Renal cortical epithelial cell (primary cell): ENCODE measurements at places on chromosomes 13 and 19. TPM values are rescaled to one million over a fixed set of nuclear protein-coding genes. Genes with fewer than 3 reads are reported as not detected.
A peak's percentile ranks its signal among the peaks of the same experiment; 100 is the strongest.

GRCh38 chr13:95298971-95299621, 2.2 kb downstream of the ABCC4 start:
- peak; percentile 87 for DNase-seq

The ARL11 gene
- total RNA-seq: under 0.01 TPM in 1 of 2 replicates, not detected in the other

- DNase-seq: no peak
Observed at GRCh38 chr19:14102102-14102696, 11.6 kb upstream of the SAMD1 start.

DNA sequence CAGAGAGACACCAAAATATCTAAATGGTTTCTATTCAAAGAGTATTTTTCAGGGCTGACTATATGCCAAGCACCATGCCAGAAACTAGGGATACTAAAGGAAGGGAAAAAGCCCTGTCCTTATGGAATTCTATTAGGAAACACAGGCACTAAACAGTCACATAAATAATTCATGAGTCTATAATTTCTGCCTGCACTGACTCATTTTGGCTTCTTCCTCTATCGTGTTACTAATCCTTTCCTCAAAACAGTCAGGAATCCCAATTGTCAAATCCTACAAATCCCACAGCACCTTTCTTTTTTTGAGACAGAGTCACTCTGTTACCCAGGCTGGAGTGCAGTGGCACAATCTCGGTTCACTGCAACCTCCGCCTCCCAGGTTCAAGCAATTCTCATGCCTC, 29.2 kb downstream of the XPO4 start:
- DNase-seq: peak; percentile 74

GRCh38 chr19:4580021-4580901, 20.8 kb upstream of the SEMA6B start:
- DNase-seq: no peak

GRCh38 chr13:99796175-99796819, 175.3 kb downstream of the ZIC5 start:
- peak; percentile 40 for DNase-seq

The ZNF613 gene
- total RNA-seq: 5.2 and 12.0 TPM in 2 replicates

GRCh38 chr13:44972956-44973581, 16.2 kb downstream of the NUFIP1 start:
- peak; percentile 33 for DNase-seq

The PCDH9 gene
- total RNA-seq: 0.52 and 4.6 TPM in 2 replicates

- DNase-seq: peak; percentile 70
Observed at GRCh38 chr13:38685974-38686576, 802 bp upstream of the FREM2 start.

DNA sequence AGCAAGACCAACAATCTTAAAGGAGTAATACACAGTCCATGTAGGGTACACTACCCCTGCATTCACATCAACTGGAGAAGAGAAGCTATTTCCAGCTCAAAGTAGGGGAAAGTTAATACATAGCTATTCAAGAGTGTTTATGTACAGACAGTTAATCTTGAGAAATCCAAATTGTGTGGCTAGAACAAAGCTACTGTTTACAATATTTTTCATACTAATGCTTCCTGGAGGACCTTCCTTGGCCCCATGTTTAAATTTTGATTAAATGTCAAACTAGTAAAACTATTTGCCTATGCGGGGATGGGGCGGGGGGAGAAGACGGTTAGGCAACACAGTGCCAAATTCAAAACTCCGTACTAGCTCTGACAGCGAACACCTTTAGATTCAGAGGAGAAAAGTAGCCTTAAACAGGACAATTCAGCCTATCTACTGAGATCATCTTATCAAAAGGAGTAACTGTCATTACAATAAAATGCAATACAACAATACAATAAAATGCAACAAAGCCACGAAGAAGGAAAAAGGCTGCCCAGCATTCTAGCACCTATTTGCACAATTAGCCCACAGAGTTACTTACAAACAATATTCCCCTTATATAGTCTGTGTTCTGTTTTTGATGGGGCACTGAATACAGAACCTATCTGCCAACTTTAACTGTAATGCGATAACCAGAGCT, 29.1 kb downstream of the BRD4 start:
- DNase-seq: no peak

DNA sequence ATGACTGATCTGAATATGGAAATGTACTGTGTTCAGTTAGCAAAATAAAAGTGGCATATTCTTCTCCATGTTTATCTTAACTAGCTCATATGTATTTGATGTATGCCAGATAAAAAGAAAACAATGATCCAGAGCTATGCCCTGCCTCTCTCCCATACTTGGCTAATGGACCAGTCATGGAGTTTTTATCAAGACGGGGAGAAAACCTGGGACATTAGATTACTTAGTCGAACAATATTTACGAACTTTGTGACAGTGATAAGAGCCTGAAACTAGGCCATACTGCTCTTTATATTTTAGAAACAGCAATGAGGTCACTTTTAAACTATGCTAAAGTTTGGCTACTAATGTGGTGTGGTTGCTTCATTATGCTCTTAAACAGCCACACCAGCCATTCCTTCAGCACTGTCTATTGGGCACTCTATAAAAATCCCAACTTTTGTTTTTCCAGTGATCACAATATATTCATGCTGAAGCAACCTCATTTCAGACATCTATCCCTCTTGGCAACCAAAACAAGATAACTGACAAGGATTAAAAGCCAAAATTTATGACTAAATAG, 265.0 kb downstream of the FGF14 start:
- DNase-seq: no peak

DNA sequence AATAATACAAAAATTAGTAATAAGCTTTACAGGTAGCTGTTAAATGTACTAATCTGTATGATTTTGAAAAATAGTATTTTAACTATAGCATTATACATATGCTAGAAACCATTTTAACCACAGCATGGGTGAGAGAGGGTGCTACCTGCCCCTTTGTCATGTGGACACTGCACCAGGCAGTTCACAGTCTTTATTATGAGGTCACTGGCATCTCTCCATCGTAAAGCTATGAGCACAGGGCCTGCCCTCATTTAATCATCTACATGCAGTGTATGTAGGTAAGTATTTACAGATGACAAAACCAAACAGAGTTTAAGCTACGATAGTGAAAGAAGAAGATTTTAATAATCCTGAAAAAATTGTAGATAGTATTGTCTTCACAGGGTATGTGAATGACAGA, 21.7 kb downstream of the EDNRB start:
- DNase-seq: no peak

DNA sequence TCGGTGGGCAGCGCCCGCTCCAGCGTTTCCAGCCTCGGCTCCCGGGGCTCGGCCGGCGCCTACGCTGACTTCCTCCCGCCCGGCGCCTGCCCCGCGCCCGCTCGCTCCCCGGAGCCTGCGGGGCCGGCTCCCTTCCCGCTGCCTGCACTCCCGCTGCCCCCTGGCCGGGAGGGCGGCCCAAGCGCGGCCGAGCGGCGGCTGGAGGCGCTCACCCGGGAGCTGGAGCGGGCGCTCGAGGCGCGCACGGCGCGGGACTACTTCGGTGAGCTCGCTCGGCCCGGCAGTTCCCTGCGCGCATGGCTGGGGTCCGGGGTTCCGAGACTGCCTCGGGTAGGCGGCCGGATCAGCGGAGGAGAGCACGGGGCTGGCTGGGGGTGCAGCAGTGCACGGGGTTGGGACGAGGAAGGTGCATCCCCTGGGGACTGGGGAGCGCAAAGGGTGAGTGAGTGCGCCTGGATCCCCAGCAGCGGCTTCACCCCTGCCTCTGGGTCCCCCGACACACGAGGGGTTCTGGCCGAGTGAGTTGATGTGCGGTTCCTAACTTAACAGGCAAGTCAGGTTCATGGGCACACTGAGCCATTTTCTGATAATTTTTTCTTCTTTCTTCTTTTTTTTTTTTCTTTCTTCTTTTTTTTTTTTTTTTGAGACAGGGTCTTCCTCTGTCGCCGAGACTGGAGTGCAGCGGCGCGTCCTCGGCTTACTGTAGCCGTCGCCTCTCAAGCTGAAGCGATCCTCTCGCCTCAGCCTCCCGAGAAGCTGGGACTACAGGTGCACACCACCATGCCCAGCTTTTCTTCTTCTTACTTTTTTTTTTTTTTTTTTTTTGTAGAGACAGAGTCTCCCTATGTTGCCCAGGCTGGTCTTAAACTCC, 1.1 kb downstream of the WTIP start:
- no peak for DNase-seq

GRCh38 chr13:54357284-54357933, 1328.8 kb downstream of the OLFM4 start:
- DNase-seq: no peak

The OR1I1 gene
- total RNA-seq: not detected in 2 replicates

The C5AR2 gene
- total RNA-seq: 0.30 TPM in 1 of 2 replicates, not detected in the other

GRCh38 chr19:44847144-44848035, 1.3 kb downstream of the NECTIN2 start:
- peak; percentile 44 for DNase-seq

GRCh38 chr19:16581145-16581970, 9.1 kb upstream of the SLC35E1 start:
- DNase-seq: no peak

The ELL gene
- total RNA-seq: 7.5 and 13.3 TPM in 2 replicates

DNA sequence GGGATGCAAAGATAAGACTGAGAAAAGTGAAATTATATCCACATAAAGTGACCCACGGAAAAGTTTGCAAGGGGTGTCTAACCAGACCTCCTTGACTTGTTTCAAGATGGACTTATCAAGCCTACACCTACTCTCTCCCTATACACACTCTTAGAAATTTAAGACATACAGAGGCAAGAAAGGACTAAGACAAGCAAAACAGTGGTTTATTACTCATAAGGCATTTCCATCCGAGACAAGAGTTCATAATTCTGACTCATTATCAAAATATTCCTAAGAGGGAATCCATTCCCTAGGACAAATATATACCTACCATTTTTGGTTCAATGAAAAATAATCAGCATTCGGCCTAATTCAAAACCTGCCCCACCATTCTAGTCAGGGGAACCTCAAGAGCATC, 232.6 kb upstream of the GPC6 start:
- DNase-seq: no peak

DNA sequence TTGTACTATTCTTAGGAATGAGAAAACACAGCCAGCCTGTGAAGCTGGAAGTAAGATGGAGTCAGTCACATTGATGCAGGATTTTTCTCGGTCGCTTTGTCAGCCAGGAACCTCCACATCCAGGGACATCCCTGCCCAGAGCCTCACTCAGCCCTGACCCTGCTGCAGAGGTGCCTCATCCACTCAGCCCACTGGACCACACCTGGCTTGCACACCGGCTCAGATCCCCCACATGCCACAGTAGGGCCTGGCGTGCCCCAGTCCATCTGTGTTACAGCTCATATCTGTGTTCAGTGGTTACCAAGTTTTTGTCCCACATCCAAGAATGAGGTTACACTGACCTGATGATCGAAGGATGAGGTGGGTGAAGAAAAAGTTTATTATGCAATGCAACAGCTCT, 1315.4 kb downstream of the SLITRK1 start:
- DNase-seq: no peak

The ZNF540 gene
- total RNA-seq: 0.45 and 3.8 TPM in 2 replicates

The TBXA2R gene
- 0.50 TPM in 1 of 2 replicates, not detected in the other for total RNA-seq

The PEG3 gene
- total RNA-seq: 1.0 and 3.5 TPM in 2 replicates

GRCh38 chr19:13099073-13099999, 3.3 kb downstream of the LYL1 start:
- DNase-seq: no peak

- DNase-seq: no peak
Observed at GRCh38 chr13:20567881-20568528, 1.0 kb downstream of the IFT88 start.

DNA sequence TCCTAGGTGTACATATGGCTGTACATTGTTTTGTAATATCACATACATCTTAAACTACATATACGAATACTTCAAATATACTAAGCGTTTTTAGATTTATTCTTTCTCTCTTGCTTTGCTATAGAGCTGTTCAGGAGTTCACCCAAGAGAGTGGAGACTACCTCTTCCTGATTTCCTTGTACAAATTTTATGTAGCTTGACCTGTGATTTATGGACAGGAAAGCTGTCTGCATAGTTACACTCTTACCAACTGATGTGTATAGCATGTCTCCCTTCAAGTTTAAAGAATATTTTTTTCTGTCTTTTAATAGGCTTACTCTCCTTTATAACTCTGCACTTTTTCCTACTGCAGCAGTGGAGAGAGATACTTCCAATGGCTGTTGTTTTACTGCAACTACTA, 428.7 kb downstream of the NDFIP2 start:
- DNase-seq: peak; percentile 80

DNA sequence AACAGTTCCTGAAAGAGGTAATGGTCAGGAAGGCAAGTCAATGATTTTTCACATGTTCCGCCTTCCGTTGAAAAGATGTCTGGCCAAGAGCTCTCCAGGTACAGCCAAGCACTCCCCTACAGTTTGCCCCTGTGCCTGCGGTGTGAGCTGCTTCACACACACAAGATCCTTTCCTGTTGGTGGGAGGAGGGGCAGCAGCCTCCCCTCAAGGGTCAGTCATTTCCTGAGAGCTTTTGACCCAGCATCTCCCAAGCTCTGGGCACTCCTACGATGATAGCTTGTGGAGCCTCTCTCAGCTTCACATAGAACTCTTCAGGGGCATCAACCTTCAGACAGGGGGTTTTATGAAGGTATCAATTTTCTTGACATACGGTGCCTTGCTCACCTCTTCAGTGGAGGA, 86.9 kb downstream of the DOCK9 start:
- DNase-seq: no peak

GRCh38 chr19:17370026-17370587, 7.0 kb downstream of the PLVAP start:
- DNase-seq: no peak

DNA sequence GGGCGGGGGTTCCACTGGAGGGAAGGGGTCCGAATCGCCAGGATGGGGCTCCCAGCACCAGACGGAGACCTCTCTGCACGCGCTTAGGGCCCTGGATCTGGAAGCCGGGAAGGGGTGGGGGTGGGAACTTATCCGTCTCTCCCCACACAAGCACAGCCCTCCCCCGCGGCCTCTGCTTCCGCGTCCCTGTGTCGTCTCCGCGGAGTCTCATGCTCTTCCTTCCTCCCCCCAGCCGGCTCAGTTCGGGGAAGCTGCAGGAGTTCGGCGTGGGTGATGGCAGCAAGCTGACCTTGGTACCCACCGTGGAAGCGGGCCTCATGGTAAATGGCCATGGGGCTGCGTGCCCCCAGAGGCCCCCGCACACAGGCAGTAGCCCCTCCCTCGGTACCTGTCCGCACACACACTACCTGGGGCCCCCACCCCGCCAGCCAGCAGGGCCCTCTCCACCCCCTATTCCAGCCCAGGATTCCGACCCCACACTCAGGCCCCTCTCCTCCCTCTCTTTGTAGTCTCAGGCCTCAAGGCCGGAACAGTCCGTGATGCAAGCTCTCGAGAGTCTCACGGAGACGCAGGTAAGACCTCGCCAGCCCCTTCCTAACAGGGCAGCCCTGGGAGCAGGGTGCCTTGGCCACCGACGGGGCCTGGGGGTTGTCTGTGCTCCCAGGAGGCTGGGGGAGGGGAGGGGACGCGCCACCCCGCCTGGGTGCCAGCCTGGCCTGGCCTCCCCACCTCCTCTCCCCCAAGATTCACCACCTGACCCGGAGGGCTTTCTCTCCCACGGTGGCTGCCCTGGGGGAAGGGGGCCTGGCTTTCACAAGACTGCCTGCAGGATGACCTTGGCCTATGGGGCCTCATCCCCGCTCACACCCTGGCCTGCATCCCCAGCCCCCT, 3.2 kb downstream of the MIDN start:
- DNase-seq: no peak

GRCh38 chr19:2856457-2857050, 10.6 kb upstream of the ZNF556 start:
- no peak for DNase-seq
